ENCODE measurements at places on chromosomes 5 and 9.

- DNase-seq = peak; percentile 51
These were observed 156.8 kb downstream of the MACROH2A1 start for GRCh38 chr5:135242021-135242865.

DNA sequence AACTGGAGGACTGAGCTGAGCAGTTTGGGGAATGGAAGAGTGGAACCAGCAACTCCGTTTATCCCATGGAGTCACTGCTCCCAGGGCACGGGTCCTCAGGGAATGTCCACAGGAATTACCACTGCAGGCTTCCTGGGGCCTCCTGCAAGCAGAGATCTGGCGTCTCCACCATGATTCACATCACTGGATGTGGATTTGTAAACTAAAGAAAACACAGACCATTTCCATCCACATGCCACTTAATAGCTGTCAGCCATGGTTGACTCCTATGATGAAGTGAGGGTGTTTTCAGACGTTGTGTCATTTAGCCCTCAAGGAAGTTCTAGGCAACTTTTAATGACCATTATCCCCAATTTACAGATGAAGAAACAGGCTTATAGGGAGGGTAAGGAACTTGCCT, 30.2 kb downstream of the SNCAIP start:
- no peak for DNase-seq

- no peak for DNase-seq
These were observed 110.9 kb upstream of the IL6ST start for GRCh38 chr5:56105511-56106291.

GRCh38 chr5:33854733-33855151, 37.0 kb downstream of the ADAMTS12 start:
- peak; percentile 77 for DNase-seq

DNA sequence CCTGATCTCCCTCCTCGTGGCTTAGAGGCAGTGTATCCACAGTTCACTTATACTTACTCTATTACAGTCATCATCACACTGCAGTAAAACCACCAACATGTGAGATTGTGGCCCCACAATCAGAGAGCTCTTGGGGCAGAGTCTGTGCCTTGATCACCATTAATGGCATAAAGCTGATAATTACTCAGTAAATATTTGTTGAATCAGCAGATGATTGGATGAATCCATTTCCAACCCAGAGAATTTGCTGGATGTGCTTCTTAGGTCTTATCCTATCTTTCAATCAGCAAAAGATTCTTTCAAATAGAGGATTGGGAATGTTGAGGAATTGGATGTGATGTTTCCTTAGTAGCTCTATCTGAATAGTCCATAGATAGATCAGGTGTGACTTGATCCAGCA, 88.8 kb upstream of the PITX1 start:
- DNase-seq = no peak

- DNase-seq = no peak
These were observed 50.5 kb downstream of the EHMT1 start for GRCh38 chr9:137669261-137669672.

- peak; percentile 68 for DNase-seq
These were observed 128.9 kb upstream of the TARS1 start for GRCh38 chr5:33311893-33312292.

- peak; percentile 86 for DNase-seq
These were observed 112.9 kb upstream of the LMX1B start for GRCh38 chr9:126500600-126501382.

DNA sequence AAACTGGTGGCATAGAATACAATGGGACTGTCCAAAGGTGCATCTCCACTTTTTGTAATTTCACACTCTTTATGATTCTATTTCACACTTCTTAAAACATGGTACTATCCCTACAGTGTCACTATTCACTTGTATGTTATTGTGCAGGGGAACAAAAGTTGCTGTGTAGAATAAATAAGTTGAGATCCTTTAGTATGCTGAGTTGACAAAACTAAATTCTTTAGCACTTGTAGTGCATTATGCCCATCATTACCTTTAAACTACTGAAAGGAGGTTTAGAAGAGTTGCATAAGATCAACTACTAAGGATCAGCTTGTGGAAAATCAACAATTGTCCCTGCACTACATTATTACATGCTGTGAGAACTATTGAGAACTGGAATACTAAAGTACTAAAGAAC, 1380.9 kb downstream of the PTPRD start:
- no peak for DNase-seq

- DNase-seq = no peak
These were observed 186.7 kb downstream of the NTRK2 start for GRCh38 chr9:84856181-84856632.

DNA sequence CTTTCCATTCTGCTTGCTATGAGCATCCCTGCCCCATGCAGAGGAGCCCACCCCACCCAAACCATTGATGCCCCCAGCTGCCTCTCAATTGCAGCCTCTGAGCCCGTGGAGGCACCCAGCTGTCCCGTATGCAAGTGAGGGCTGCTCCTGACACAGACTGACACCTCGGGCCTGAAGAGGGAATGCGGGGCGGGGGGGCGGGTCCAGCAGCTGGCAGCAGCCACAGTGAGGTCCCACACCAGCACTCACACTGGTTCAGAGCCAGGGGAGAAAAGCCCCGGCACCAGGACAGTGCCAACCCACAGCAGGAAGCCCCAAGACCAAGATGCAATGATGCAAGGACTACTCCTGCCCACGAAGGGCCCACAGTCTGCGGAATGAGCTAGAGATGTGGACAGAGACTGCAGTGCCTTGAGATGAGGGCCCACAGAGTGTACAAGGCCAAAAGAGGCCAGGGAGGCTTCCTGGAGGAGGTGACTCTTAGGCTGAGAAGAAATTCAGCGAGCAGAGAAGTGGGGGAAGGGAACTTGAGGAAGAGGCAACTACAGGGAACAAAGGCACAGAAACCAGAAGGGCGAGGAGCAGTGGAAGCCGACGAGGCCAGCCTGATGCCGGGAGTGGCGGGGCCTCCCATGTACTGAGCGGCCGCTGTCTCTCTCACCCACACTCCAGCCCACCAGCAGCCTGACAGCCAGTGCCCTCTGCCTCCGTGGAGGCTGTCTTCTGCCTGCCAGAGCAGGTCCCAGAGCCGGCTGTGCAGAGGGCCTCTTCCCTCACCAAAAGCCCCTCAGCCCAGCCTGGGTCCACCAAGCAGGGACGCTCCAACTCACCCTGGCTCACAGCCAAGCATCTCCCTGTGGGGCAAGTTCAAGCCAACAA, 9.2 kb downstream of the EEIG1 start:
- DNase-seq = no peak
